Dermis blood vessel endothelial cell (primary cell): ENCODE measurements at places on chromosomes 2 and 18. TPM values are rescaled to one million over a fixed set of nuclear protein-coding genes. Genes with fewer than 3 reads are reported as not detected.

The TIGD1 gene
- 1.3 and 1.5 TPM in 2 replicates for total RNA-seq

The MRPS9 gene
- 21.4 and 35.1 TPM in 2 replicates for total RNA-seq

The TANC1 gene
- 92.6 and 99.7 TPM in 2 replicates for total RNA-seq

The TACR1 gene
- not detected in 2 replicates for total RNA-seq

The CRIM1 gene
- 765 and 891 TPM in 2 replicates for total RNA-seq

The CYBRD1 gene
- total RNA-seq = 19.8 and 30.5 TPM in 2 replicates

The ZBTB7C gene
- under 0.01 TPM in 1 of 2 replicates, not detected in the other for total RNA-seq

The TRAF3IP1 gene
- total RNA-seq = 7.3 and 8.7 TPM in 2 replicates

The CSRNP3 gene
- total RNA-seq = 0.51 and 0.65 TPM in 2 replicates

The CGREF1 gene
- 4.8 TPM in 2 replicates for total RNA-seq

The COPS9 gene
- 61.7 and 98.9 TPM in 2 replicates for total RNA-seq

The NETO1 gene
- total RNA-seq = not detected in 2 replicates

The POLE4 gene
- 13.2 and 18.9 TPM in 2 replicates for total RNA-seq

The NMUR1 gene
- under 0.01 and 0.05 TPM in 2 replicates for total RNA-seq

The ANKRD30BL gene
- not detected in 2 replicates for total RNA-seq

The MLPH gene
- 0.28 and 1.0 TPM in 2 replicates for total RNA-seq

The CFAP65 gene
- not detected in 2 replicates for total RNA-seq

The TCF23 gene
- total RNA-seq = not detected in 2 replicates

The ADRA2B gene
- 0.05 and 0.17 TPM in 2 replicates for total RNA-seq

The LDLRAD4 gene
- 15.9 and 20.1 TPM in 2 replicates for total RNA-seq

The INO80D gene
- total RNA-seq = 10.4 and 12.9 TPM in 2 replicates

The IGFBP5 gene
- 0.65 and 6.1 TPM in 2 replicates for total RNA-seq

The LRATD1 gene
- 1.7 and 2.4 TPM in 2 replicates for total RNA-seq

The NAT8 gene
- total RNA-seq = not detected in 2 replicates

The VAMP8 gene
- total RNA-seq = 6.8 and 7.5 TPM in 2 replicates

The CXXC1 gene
- total RNA-seq = 49.7 and 51.3 TPM in 2 replicates

The DSG4 gene
- total RNA-seq = not detected in 2 replicates

The SF3B6 gene
- total RNA-seq = 113 and 165 TPM in 2 replicates

The IL37 gene
- total RNA-seq = not detected in 2 replicates

The DUSP2 gene
- total RNA-seq = 0.34 and 0.98 TPM in 2 replicates

The CIB4 gene
- not detected in 2 replicates for total RNA-seq

The EN1 gene
- not detected in 2 replicates for total RNA-seq

The TMEM200C gene
- not detected in 2 replicates for total RNA-seq

The CHST9 gene
- total RNA-seq = under 0.01 and 0.34 TPM in 2 replicates

The TRIM43 gene
- total RNA-seq = not detected in 2 replicates

The MARCHF7 gene
- total RNA-seq = 174 and 193 TPM in 2 replicates

The ARHGEF4 gene
- 0.33 and 0.68 TPM in 2 replicates for total RNA-seq

The MAPK4 gene
- total RNA-seq = not detected in 2 replicates

The METTL5 gene
- 37.4 and 41.9 TPM in 2 replicates for total RNA-seq

The HDAC4 gene
- 17.4 and 25.2 TPM in 2 replicates for total RNA-seq

The DNPEP gene
- 54.1 and 67.7 TPM in 2 replicates for total RNA-seq

The CCDC85A gene
- total RNA-seq = 15.8 and 21.4 TPM in 2 replicates

The CAPN14 gene
- total RNA-seq = 0.05 TPM in 1 of 2 replicates, not detected in the other

The LYG2 gene
- not detected in 2 replicates for total RNA-seq

The SULT1C2 gene
- total RNA-seq = 0.05 TPM in 1 of 2 replicates, not detected in the other

The INO80C gene
- total RNA-seq = 8.7 and 9.3 TPM in 2 replicates

The ANXA4 gene
- 37.3 and 44.0 TPM in 2 replicates for total RNA-seq

The TLX2 gene
- 0.17 TPM in 1 of 2 replicates, not detected in the other for total RNA-seq

The SNTG2 gene
- 0.17 TPM in 1 of 2 replicates, not detected in the other for total RNA-seq

The LYPD6B gene
- not detected in 2 replicates for total RNA-seq

The SCN9A gene
- total RNA-seq = 0.34 and 0.56 TPM in 2 replicates

The SERPINB13 gene
- not detected in 2 replicates for total RNA-seq

The RAX gene
- total RNA-seq = not detected in 2 replicates

The PLEK gene
- total RNA-seq = 0.17 TPM in 1 of 2 replicates, not detected in the other

The MC5R gene
- total RNA-seq = not detected in 2 replicates

The TTLL4 gene
- 7.6 and 9.4 TPM in 2 replicates for total RNA-seq

The C2orf66 gene
- total RNA-seq = under 0.01 and 0.14 TPM in 2 replicates
